ENCODE measurements at places on chromosomes 16 and 17. TPM values are rescaled to one million over a fixed set of nuclear protein-coding genes. Genes with fewer than 3 reads are reported as not detected.

Gene CD300E
- total RNA-seq: not detected

Gene SPHK1
- 70.7 TPM for total RNA-seq

Gene GPR139
- not detected for total RNA-seq

Gene KRT24
- not detected for total RNA-seq

Gene ASIC2
- not detected for total RNA-seq

Gene PSKH1
- 25.9 TPM for total RNA-seq

Gene TP53TG3
- not detected for total RNA-seq

Gene MYO15B
- total RNA-seq: 27.2 TPM

Gene CDH16
- total RNA-seq: not detected

Gene TCAP
- 0.93 TPM for total RNA-seq

Gene PDE6G
- total RNA-seq: 1.8 TPM

Gene CCDC182
- not detected for total RNA-seq

Gene CLDN7
- 27.9 TPM for total RNA-seq

Gene SPIRE2
- total RNA-seq: 3.1 TPM

Gene FAM171A2
- 12.0 TPM for total RNA-seq

Gene ARL17B
- 12.2 TPM for total RNA-seq

Gene GNG13
- total RNA-seq: not detected

Gene UQCRC2
- 189 TPM for total RNA-seq

Gene CASKIN1
- 0.58 TPM for total RNA-seq

Gene TAX1BP3
- 254 TPM for total RNA-seq

Gene ERCC4
- total RNA-seq: 17.1 TPM

Data from endothelial cell of umbilical vein (primary cell).